ENCODE measurements at places on chromosomes 5 and 9. TPM values are rescaled to one million over a fixed set of nuclear protein-coding genes. Genes with fewer than 3 reads are reported as not detected.

The ADAMTSL2 gene
- 2.2 TPM for total RNA-seq

DNA sequence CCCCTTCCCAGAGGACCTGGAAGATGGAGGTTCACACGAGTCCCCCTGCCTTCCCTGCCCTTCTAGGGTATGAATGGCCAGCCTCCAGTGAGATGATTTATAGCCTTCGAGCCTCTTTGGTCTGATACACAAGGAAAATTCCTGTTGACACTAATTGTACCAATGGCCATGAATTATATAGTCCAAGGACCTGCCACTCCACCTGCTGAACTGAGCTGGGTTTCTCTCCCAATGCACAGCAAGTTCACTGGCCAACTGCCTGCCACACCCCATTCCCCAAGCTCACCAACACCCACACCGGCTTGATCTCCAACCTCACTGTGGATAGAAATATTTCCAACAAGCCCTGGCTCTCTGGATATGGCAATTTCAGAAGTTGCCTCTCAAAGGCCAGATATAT, 9.3 kb upstream of the ADRA1B start:
- H3K36me3 ChIP-seq: no peaks in the 10 kb centered on the region
- no peak overlapping the region for H3K4me3 ChIP-seq
- DNase-seq: no peak
- no peaks in the 10 kb centered on the region for H3K27me3 ChIP-seq
- H3K27ac ChIP-seq: no peak overlapping the region
- no peaks in the 10 kb centered on the region for H3K4me1 ChIP-seq

- no peak overlapping the region for H3K27ac ChIP-seq
- H3K4me3 ChIP-seq: no peak overlapping the region
- no peak for DNase-seq
- no peaks in the 10 kb centered on the region for H3K27me3 ChIP-seq
Observed at GRCh38 chr5:40570408-40571129, 109.1 kb upstream of the PTGER4 start.

GRCh38 chr5:1882337-1883119, at the start of gene IRX4:
IRX4 (minus strand) TSS chr5:1882925; CDS start chr5:1882647, 278 bp downstream.
- no peak within 1 kb of the TSS for H3K27ac ChIP-seq
- H3K36me3 ChIP-seq: no peaks in the 10 kb centered on the region
- H3K4me3 ChIP-seq: peak within 1 kb of the TSS; percentile 24
- DNase-seq: no peak
- H3K4me1 ChIP-seq: peaks cover 5% of the 10 kb centered on the region

GRCh38 chr5:169114466-169115065, 186.4 kb downstream of the SLIT3 start:
- no peaks in the 10 kb centered on the region for H3K4me1 ChIP-seq
- no peaks in the 10 kb centered on the region for H3K36me3 ChIP-seq
- H3K27me3 ChIP-seq: no peaks in the 10 kb centered on the region
- H3K27ac ChIP-seq: no peak overlapping the region
- DNase-seq: no peak
- H3K4me3 ChIP-seq: no peak overlapping the region
